ENCODE measurements at places on chromosomes 4 and X.

DNA sequence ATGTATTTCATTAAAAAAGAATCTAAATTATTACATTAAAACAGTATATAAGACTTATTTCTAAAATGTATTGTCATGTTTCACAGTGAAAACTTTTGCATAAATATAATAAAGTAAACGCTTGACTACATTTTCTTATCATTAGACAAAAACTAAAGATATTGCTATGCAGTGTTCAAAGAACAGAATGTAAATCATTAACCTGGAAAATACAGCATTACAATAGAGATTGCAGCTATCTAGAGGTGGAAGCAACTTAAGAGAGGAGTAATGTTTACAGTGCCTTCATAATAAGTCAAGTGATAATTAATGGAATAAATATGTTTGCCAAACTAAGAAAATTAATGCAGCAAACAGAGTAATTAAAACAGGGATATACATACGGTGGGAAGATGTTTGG, 940.9 kb downstream of the FSTL5 start:
- no peak for DNase-seq

GRCh38 chrX:135295944-135296305, 13.4 kb upstream of the ETDC start:
- DNase-seq = no peak

GRCh38 chr4:101122019-101122418, 225.3 kb downstream of the PPP3CA start:
- DNase-seq = no peak

DNA sequence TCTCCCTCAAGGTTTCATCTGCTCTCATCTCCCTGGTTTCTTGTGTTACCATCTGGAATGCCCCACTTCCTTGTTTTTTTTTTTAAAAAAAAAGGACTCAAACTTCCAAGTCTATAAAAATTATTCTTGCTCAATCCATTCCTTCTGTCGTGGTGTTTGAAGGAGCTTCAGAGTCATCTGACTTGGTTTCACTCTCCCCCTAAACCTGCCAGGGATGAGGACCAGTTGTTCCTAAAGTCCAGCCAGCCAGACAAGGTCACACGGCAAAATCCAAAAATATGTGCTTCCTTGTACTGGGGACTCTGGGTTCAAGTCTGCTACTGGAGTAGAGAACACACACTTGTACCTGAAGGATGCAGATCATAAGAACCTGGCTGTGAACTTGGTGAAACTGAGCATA, 84.5 kb upstream of the GPM6B start:
- no peak for DNase-seq

DNA sequence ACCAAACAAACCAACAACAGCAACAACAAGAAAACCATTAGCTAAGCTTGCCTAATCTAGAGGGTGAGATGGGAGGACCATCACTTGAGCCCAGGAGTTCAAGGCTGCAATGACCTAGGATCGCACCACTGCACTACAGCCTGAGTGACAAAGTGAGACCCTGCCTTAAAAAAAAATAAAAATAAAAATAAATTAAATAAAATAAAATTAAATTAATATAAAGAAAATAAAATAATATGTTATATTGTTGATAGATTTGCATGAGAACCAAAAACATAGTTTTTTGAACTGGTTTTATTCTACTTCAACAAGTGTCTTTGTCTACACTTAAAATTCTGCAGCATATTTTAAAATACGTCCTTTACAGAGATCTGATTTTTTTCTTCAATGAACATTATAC, 2683.1 kb downstream of the ARAP2 start:
- no peak for DNase-seq

DNA sequence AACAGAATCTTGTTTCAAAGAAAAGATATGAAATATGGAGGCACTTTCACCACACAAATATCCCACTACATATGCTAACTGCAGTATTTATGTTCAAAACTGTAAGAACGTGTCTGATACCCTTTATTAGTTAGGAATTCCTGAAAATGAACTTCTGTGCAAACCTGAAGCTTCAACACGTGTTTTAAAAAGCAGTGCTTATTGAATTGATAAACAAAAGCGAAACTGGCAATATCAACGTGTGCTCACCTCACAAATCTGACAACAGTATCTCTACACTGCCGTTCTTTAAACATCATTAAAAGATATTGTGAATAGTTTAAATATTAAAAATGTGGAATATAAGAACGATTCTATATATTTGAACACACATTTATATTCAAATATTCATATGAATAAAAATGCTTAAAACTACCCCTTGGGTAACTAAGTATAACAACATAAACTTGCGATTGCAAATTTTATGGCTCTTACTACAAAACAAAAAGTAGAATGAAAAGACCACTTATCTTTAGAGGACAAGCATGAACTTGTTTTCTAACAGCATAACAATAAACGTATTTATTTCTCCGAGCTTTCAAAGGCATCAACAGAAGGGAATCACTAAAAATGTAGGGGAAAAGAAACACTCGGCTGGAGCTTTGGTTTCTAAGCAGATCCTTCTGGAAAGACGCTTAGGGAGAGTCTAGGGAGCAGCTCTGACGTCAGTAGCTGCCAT, at the start of gene LRP2BP:
TSS of gene LRP2BP (minus strand) at position 687 of the 718 bp plus-strand sequence. CDS start 17,738 bp downstream, outside the sequence.
- no peak for DNase-seq

GRCh38 chr4:167956676-167957075, 135.7 kb upstream of the ANXA10 start:
- DNase-seq = no peak

- no peak for DNase-seq
Observed at GRCh38 chr4:41530741-41531140, 7.2 kb upstream of the LIMCH1 start.

GRCh38 chrX:137354851-137355250, 211.1 kb upstream of the ZIC3 start:
- no peak for DNase-seq

DNA sequence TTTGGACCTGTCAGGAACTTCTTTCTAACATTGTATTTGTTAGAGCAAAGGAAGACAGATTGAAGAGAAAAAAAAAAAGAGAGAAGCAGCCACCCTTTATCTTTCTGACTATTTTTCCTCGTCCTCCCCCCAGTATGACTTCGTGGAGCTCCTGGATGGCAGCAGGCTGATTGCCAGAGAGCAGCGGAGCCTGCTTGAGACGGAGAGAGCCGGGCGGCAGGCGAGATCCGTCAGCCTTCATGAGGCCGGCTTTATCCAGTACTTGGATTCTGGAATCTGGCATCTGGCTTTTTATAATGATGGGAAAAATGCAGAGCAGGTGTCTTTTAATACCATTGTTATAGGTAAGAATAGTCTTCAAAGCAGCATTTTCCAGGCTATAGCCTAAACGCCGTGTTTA, 237.7 kb downstream of the DCTD start:
- no peak for DNase-seq

DNA sequence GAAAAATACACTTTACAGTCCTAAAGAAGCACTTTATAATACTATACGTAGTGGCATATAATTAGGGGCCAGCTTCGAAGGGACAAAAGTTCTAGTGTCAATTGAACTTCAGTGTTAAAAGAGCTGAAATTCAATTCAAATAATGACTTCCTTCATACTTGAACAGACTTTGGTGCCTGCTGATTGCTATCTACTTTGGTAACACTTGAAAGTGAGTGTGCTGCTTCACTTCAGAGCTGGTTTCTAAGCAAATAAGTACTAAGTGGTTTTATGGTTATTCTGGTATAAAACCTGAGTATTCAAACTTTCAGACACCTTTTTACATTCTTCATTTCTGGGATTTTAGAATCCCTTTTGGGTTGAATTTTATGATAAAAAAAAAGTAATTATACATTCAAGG, 107.0 kb downstream of the SLC4A4 start:
- no peak for DNase-seq

DNA sequence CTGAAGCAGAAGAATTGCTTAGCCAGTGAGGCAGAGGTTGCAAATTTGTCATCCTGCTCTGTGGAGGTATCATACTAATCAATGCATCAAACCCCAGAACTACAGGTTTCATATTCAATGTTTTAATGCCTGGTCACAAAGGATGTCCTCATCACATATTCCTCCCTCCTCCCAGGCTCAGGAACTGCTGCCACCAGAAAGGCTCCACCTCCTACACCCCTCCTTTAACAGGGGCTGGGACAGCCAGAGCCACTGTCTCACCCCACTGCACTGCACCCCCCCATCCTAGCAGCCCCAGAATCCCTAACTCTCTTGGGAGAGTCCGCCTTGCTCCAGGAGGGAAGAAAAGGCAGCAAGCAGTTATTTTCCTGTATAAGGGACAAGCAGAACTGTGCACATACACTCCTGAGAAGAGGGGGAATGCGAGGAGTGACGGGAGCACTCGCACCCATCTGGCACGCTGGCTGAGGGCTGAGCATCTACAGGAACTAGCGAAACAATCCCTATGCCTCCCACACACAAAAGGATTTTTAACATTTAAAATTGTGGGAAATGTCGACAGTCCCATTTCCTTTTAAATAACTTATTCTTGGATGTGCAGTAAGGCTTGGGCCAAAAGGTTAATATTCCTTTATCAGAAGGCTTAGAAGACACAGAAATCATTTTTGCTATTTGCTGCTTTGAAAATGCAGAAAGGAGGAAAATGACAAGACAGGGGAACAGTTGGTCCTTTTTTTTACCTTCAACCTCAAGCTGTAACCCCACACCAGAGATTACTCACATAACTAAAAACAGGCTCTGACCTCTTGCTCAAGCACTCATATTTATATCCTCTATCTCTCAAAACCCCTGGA, 27.8 kb downstream of the CD99L2 start:
- no peak for DNase-seq

- no peak for DNase-seq
Observed at GRCh38 chr4:10321931-10322330, 135.3 kb downstream of the ZNF518B start.

DNA sequence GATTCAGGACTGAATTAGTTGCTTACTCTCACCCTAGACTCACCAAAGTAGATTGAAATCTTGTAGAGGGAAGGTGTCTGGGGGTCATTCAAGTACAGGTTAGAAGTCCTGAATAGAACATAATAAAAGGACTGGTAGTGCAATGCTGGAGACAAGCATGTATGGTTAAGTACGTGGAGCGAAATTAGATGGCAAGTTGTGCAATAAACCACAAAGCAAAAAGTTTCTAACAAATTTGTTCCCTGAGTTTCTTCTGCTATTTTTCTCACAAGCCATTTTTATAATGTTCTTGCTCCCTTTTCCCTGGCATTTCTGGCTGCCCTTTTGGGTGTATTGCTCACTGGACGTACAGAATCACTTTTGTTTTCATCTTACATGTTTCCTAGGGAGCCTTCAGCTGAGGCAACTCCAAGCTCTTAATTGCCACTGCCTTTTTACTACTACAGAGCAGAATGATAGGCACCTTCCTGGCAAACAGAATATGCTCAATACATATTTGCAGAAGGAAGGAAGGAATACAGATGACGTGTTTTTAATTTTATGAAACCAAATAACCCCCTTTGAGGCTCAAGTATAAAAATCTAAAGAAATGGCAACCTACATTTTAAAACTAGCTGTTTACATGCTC, 23.4 kb downstream of the LANCL3 start:
- DNase-seq = no peak

GRCh38 chr4:101306225-101306624, 41.1 kb downstream of the PPP3CA start:
- no peak for DNase-seq

- no peak for DNase-seq
Observed at GRCh38 chr4:174230148-174230547, 53.3 kb downstream of the FBXO8 start.

GRCh38 chrX:35890699-35891098, 28.8 kb upstream of the CFAP47 start:
- DNase-seq = peak; percentile 0

DNA sequence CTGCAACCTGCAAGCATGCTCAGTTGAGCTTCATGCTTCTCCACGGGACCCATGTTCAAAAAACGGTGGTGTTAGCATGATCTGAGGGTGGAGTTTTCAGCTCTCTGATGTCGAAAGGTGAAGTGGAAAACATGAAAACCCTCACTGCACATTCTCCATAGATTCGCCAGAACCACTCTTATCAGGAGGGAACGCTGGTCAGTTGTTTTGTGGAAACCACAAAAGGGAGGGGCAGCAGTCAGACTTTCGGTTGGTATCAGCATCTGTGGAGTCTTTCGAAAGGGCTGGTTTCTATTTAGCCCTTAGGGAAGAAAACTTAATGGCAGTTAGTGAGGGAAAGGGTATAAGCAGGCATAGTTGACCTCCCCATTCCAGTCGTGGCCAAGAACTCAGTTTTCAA, 12.6 kb downstream of the PPA2 start:
- DNase-seq = no peak

GRCh38 chrX:7147978-7148854, at the start of gene PUDP:
Gene PUDP (minus strand): TSS chrX:7148153. CDS start chrX:7148113, 40 bp downstream.
- peak; percentile 72 for DNase-seq

- DNase-seq = no peak
Observed at GRCh38 chrX:130825525-130825924, 77.5 kb downstream of the ENOX2 start.

DNA sequence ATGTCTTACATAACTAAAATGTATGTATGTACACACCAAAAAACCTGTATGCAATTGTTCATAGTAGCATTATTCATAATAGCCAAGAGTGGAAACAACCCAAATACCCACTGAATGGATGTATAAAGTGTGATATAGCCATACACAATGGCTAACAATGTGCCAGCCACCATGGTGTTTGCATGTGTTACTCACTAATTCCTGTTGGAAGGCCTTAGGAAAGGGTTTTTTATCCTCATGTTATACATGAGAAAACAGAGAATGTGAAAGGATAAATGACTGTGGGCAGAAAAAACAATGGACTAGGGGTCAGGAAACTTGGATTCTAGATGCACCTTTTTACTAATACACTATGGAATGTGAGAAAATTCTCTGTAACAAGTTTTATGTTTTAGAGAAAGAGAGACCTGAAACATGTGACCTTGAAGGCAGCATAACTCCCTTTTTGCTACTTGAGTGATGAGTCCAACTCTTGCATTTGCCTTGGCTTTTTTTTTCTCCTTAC, 55.7 kb downstream of the TIGD2 start:
- no peak for DNase-seq

- peak; percentile 51 for DNase-seq
Observed at GRCh38 chr4:83552083-83552482, 16.2 kb downstream of the GPAT3 start.

DNA sequence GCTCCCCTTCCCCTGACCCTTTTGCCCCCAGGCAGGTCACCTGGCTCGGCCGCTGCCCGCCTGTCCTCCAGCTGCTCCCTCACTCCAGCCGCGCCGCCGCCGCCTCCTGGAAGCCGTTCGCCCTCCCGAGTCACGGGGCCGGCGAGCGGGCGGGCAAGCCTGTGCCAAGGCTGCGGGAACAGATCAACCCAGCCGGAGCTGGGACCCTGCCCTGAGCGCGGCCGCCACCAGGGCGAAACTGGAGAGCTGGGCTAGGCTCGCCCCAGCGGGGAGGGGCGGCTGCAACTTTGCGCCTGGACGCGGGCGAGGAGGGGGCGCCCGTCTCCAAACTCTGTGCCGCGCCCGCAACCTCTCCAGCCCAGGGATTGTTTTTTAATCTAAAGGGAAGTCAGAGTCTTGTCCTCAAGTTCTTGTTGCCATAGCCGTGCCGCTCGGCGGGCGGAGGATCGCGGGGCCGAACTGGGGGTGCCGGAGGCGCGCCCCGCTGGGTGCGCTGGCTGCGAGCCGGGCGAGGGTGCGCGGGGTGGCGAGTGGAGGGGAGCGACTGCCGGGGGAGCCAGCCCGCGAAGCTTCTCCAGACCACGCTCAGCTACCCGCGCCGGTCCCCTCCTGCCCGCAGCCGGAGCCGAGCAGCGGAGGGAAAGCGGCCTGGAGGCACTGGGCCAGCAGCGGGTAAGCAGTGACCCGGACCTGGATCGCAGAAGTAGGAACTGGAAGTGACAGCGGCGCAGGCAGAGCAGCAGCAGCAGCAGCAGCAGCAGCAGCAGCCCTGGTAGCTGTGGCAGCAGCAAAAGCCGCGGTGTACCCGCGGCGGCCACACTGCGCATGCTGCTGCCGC, 13.4 kb downstream of the ARHGEF6 start:
- DNase-seq = no peak

Measured in NK-92 treated with Interleukin-12 subunit alpha and Interleukin-12 subunit beta, amount 100 ng/mL, for 24 hours (cell line).